NCI-H1092 treated with DMSO at 0.1 percent for 48 hours (cell line): ENCODE measurements at places on chromosomes 6 and 20.

DNA sequence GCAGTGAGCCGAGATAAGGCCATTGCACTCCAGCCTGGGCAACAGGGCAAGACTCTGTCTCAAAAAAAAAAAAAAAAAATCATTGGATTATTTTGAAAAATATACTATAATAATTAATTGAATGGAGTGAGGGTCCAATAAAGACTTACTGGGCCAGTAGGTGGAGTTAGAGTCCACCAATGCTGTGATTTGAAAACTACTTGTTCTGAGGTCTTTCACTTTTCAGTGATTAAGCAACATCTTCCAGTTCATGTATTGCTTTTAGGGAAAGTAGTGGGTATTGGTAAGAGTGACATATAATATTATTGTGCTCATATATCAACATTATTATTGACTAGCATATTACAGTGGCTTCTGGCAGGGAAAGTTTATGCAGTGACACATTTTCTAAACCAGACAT is 530.3 kb downstream of the KHDRBS2 start:
- DNase-seq = no peak

DNA sequence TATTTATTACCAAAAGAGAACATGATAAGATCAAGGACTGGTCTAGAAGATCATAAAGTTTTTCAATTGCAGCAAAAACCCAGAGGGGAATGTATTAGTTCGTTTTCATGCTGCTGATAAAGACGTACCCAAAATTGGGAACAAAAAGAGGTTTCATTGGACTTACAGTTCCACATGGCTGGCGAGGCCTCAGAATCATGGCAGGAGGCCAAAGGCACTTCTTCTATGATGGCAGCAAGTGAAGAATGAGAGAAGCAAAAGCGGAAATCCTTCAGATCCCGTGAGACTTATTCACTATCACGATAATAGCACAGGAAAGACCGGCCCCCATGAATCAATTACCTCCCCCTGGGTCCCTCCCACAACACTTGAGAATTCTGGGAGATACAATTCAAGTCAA is 57.7 kb upstream of the HIVEP2 start:
- no peak for DNase-seq

GRCh38 chr6:116472706-116473105 is 11.5 kb downstream of the CALHM6 start:
- DNase-seq = no peak

- no peak for DNase-seq
These were observed 67.1 kb downstream of the TPD52L1 start for GRCh38 chr6:125220712-125221111.

- no peak for DNase-seq
These were observed 129.1 kb upstream of the SALL4 start for GRCh38 chr20:51931371-51931781.

DNA sequence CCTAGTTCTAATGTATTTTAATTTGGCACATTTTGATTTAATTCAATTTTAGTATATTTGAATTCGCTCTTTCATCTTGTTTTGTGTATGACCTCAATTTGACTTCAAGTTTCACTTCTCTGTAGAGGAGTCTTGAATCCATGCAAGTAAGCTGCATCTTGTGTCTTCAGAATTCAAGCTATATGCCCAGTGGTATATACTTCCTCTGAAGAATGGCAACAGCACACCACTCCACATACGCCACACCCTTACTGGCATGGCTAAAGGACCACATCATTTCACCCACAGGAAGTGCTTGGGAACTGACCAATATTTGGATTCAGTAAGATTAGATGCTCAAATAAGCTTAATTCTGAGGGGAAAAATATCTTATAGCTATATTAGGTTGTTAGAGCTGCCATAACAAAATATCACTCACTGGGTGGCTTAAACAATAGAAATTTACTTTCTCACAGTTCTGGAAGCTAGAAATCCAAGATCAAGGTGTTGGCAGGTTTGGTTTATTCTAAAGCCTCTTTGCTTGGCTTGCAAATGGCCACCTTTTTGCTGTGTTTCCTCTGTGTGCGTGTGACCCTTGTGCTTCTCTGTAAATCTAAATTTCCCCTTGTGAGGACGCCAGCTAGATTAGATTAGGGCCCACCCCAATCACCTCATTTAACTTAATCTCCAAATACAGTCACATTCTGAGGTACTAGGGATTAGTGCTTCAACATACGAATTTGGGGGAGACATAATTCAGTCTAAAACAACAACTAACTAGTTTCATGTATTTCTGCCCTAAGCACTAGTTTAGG is 2.8 kb upstream of the ASF1A start:
- DNase-seq = no peak
